ENCODE measurements at places on chromosomes 7 and 10. TPM values are rescaled to one million over a fixed set of nuclear protein-coding genes. Genes with fewer than 3 reads are reported as not detected.

Gene NKX1-2
- total RNA-seq = not detected

Gene PIK3CG
- total RNA-seq = 40.0 TPM

Gene ENTPD1
- 70.7 TPM for total RNA-seq

Gene EN2
- total RNA-seq = not detected

Gene NPSR1
- total RNA-seq = not detected

Gene LRRC27
- total RNA-seq = 14.5 TPM

Gene LAMB1
- total RNA-seq = 165 TPM

Gene NCF1
- 243 TPM for total RNA-seq

Gene SAMD9L
- total RNA-seq = 52.7 TPM

Gene FAM13C
- 15.4 TPM for total RNA-seq

DNA sequence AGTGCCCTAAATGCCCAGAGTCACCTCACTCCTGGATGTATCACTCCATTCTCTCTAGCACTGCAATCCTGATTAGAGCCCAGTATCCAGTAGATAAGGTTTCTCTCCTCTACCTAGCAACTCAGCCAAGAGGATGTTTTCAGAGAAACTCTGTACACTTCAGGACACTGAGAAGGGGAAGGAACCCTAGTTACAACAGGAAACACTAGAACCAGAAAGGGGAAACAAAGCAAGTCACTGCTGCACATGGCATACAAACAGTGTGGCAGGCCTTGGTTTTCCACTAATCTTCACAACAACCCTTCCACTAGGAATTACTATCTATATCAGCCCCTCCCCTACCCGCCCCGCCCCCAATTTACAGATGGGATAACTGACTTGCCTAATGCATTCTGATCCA is 1.6 kb downstream of the FAM204A start:
- DNase-seq = no peak

DNA sequence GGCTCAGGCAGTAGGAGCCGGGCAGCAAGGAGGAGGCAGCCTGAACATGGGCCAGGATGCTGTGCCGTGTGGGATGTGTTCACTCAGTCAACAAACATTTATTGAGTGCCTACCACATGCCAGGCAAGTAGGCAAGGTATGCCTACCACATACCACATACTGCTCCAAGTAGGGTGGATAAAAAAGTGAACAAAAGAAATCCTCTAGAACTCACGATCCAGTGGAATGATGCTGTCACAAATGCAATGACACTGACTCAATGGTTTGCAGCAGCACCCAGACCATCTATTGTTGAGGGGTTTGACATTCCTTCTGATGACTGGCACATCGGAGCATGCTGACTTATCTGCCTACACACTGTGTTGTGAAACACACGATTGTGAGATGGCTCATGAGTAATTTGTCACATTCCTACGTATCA is 413.5 kb downstream of the NRG3 start:
- no peak for DNase-seq

DNA sequence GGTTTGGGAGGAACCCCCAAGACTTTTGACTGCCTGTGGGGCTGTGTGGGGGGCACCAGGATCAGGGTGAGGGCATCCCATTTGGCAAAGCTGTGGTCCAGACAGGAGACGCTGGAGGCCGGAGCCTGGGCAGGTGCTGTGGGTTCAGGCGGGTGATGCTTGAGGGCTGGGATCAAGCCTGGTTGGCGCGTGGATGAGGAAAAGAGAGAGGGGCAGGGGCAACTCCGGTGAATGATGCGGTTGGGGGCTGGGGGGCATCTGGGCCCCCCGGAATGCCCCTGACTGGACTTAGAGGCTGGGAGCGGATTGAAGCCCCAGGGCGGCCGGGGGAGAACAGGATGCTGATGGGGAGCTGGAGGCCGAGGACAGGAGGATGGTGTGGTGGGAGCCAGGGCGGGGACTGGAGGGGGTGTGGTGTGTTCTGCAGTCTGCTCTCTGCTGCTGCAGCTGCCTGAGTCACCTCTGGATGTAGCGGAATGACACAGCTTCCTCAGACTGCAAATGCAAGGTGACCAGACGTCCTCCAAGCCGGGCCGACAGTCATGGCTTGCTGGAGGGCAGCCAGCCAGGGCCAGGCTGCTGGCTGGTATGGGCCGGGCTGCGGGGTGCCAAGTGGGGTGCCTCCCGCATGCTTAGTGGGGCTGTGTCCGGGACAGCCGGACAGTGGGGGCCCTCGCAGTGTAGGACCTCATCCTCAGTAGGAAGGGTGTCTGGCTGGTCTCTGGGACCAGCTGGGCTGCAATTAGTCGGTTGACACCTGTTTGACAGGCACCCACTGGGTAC is 3.2 kb downstream of the MAFK start:
- peak; percentile 84 for DNase-seq

- DNase-seq = no peak
Observed at GRCh38 chr10:5442065-5442989, 30.0 kb downstream of the NET1 start.

- DNase-seq = peak; percentile 1
Observed at GRCh38 chr10:78382772-78383171, 349.1 kb downstream of the RPS24 start.

GRCh38 chr7:29431686-29432085 is 131.9 kb upstream of the PRR15 start:
- no peak for DNase-seq

DNA sequence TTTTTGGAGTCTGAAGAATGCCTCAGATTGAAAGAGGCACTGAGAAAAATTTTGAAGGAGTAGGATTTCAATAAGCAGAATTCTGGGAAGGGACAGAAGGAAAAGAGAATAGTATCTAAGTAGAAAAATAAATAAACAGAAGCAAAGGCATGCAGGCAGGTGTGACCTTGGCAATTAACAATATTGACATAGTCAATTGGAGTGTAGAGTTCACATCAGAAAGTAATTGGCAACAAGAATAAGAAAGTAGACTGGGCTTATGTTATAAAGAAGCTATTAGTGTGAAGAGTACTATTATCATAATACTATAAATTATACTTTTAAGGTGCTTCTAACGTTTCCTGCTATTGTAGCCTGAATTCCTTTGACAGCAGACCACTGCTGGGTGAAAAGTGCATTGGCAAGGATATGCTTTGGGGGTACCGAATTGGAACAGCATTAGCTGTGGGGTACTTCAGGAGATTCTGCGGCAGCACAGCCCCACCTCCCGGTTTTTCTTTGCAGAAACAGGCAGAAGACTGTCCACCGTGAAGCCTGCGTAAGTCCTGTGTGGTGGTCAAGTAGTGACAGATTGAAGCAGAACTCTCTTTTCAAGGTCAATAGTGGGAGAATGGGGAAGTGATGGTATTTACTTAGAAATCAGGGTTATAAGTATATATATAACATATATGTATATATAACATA is 357.0 kb downstream of the THSD7A start:
- DNase-seq = no peak

DNA sequence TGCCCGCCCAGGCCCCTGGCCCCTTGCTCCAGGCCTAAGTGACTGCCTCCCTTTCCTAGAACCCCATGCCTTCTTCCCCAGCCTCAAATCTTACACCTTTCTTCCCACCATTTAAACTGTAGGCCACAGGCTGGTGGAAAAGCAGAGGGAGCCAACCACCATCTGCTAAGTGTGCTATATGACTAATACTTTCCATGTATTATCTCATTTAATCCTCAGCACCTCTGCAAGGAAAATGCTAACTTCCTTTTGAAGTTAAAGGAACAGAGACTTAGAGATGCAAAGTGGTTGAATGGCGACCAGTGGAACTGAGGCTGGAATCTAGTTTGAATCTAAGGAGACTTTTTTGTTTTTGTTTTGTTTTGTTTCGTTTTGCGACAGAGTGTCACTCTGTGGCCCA is 17.8 kb upstream of the MTPAP start:
- no peak for DNase-seq

DNA sequence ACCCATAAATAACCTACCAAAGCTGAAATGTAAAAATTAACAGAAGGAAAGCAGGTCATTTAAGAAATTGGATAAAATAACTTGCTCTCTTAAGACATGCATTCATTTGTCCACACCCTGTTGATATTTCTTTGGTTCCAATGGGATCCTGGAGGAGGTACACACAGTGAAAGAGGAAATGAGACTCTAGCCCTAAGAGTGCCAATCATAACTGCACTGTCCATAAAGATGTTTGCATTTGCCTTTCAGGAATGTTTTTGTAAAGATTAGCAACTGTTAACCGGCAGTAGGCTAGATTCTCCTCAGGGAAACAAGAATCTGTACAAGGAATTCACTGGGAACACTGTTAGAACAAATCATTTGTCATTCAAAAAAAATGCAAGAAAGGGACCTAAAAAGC is 61.0 kb downstream of the MEOX2 start:
- DNase-seq = no peak

GRCh38 chr7:23220690-23221305 is 25.8 kb upstream of the GPNMB start:
- DNase-seq = no peak

DNA sequence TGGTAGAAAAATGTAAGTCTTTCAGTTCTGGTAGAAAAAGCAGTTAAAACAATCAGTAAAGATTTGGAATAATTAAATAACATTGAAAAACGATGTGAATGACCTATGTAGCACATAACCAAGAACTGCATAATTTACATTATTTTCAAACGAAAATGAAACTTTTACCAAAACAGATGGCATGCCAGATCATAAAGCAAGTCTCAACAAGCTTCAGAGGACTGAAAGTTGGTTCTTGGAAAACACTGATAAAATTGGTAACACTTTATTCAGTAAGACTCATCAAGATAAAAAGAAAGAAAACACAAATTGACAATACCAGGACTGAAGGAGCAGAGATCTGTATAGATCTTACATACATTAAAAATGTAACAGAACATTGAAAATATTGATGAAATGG is 92.8 kb downstream of the VIPR2 start:
- no peak for DNase-seq

DNA sequence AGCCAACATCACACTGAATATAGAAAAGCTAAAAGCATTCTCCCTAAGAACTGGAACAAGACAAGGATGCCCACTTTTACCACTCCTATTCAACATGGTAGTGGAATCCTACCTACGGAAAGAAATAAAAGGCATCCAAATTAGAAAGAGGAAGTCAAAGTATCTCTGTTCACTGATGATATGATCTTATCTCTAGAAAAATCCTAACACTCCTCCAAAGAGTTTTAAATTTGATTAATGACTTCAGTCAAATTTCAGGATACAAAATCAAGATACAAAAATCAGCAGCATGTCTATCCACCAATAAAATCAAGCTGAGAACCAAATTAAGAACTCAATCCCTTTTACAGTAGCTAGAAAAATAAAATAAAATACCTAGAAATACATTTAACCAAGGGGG is 35.3 kb upstream of the TNKS2 start:
- DNase-seq = no peak

GRCh38 chr10:8104721-8105120 is 50.2 kb downstream of the GATA3 start:
- DNase-seq = no peak

DNA sequence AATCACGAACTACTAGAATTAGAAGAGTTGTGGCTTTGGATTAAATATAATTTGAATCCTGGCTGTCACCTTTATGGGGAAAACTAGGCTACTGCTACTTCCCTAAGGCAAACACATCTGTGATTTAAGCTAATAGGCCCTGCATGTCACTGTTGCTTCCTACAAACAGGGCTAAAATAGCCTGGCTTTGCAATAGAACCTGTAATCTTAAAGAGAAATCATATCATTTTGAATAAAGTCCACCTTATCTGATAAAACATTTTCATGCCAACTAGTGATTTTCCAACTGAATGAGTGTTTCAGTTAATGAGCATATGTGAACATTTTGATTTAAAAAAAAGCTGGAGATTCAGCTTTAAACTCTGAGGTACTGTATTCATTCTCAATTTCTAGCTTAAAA is 208.0 kb downstream of the GPR37 start:
- no peak for DNase-seq

- peak; percentile 58 for DNase-seq
Observed at GRCh38 chr10:1255118-1255517, 198.9 kb downstream of the WDR37 start.

- DNase-seq = no peak
Observed at GRCh38 chr10:30176182-30176581, 116.8 kb upstream of the JCAD start.

GRCh38 chr10:89074120-89074519 is 83.5 kb downstream of the FAS start:
- no peak for DNase-seq

Data from spleen (tissue), 13 donors.